ENCODE measurements at places on chromosomes 13 and 19.

GRCh38 chr13:33274264-33274663 is 11.3 kb downstream of the STARD13 start:
- no peak for DNase-seq

GRCh38 chr19:41354343-41354953 is 726 bp upstream of the TGFB1 start:
- no peak for DNase-seq

- no peak for DNase-seq
Measured at GRCh38 chr13:77832339-77833100, 86.1 kb downstream of the EDNRB start.

DNA sequence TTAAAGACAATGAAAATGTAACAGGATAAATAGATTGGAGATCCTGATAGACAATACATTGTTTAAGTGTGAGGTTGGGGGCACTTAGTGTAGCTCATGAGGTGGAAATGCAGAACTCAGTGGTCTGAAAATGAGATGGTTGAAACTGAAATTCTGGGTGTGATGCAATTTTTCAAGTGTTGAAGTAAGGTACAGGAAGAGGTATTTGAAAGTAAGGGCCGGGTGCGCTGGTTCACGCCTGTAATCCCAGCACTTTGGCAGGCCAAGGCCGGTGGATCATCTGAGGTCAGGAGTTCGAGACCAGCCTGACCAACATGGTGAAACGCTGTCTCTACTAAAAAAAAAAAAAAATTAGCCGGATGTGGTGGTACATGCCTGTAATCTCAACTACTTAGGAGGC is 113.0 kb downstream of the UFM1 start:
- no peak for DNase-seq

- DNase-seq: no peak
Measured at GRCh38 chr13:61417086-61417570, 1.5 kb upstream of the PCDH20 start.

GRCh38 chr19:29873024-29873800 is 61.4 kb downstream of the CCNE1 start:
- peak; percentile 79 for DNase-seq

DNA sequence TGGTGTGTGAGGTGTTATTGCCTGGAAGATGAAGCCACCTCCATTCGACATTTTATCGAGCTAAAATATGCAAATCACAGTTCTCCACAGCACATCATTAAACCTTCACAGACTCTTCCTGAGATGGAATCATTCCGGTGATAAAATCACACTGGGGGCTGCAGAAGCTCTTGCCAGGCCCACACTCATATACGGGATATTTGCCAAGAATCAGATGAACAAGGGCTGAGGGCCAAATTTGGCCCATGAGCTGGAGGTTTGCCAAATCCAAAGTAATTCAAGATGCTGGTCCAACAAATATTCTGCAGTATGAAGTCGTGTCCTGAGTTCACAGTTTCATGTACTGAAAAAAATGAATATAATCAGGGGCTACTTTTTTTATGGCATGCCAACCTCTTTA is 16.7 kb upstream of the RXFP2 start:
- DNase-seq: no peak

- no peak for DNase-seq
Measured at GRCh38 chr19:47032171-47032811, 12.7 kb downstream of the NPAS1 start.

DNA sequence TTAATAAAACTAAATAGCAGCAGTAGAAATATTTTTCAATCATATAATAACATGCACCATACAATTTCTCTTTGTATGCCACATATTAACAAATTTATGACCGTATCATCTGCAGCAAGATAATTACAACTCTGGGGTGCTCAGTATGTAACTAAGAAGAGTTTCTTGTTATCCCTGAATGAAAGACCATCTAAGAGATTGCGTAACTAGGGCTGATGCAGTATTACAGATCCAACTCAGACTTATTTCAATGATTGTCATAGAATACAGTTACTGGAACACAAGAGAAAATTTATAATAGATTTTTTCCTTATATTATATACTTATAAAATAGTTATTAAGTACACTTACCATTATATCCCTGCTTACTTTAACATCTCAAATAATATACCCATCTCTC is 305.1 kb downstream of the SLITRK1 start:
- DNase-seq: no peak

- DNase-seq: no peak
Measured at GRCh38 chr19:51029718-51030117, 3.3 kb upstream of the KLK11 start.

DNA sequence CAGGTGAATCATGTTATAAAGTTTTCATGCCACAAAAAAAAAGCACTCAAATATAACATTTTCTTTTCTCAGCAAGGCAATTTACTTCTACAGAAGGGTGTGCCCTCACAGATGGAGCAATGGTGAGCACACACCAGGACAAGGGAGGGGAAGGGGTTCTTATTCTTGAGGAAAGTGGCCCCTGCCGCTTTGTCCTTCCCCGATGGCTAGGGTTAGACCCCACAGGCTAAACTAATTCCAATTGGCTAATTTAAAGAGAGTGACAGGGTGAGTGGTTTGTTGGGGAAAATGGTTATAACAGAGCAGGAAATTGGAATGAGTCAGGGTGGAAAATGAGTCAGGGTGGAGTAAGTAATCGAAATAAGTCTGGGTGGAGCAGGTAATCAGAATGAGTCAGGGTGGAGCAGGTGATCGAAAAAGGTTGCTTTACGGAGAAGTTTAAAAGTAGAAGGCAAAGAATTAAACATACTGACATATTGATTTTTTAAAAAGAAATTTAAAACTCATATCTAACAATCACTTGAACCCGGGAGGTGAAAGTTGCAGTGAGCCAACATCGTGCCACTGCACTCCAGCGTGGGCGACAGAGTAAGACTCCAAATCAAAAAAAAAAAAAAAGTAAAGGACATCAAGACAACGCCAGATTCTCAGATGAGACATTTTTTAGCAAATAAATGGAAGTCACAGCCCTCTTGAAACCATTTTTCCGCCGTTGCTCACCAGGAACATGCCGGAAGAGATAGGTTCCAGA is 813 bp downstream of the ZNF562 start:
- DNase-seq: no peak

- no peak for DNase-seq
Measured at GRCh38 chr13:108087810-108088209, 127.5 kb downstream of the LIG4 start.

GRCh38 chr13:32731576-32731975 is 145.3 kb downstream of the PDS5B start:
- DNase-seq: no peak

GRCh38 chr13:28425793-28426192 is 69.1 kb downstream of the FLT1 start:
- DNase-seq: no peak

DNA sequence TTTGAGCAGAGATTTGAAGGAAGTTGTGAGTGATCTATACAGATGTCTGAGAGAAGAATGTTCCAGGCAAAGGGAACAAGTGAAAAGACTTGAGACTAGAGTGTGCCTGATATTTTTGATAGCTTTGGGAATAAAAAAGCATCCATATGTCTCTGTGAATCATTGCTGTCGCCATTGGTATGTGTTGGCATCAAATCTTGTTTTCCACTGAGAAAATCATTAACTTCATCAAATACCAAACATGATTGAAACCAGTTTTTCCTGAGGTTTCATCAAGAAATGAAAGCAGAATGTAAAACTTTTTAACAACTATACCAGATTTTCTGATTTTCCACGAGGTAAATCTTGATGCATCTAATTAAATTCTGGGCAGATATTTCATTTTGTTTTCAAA is 862.6 kb downstream of the DIAPH3 start:
- DNase-seq: no peak

GRCh38 chr13:37484056-37484455 is 114.5 kb downstream of the POSTN start:
- no peak for DNase-seq

DNA sequence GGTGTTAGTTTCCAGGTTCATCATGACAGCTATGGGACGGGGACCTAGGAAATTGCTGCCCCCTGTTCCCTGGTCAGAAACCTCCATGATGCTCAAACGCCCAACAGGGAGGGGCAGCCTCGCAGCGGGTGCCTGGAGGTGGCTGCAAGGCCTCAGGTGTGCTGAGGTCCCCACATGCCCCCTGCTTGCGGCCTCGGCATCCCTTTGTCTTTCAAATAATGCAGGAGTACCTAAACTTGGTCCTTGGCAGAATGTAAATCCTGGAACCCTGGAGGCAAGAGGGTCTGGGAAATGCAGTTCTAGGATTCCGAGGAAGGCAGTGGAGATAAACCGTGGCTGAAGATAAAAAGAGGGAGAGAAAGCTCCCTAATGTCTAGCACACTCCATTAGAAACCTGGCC is 52.4 kb downstream of the SKA3 start:
- DNase-seq: no peak

GRCh38 chr13:109483284-109483683 is 303.1 kb downstream of the IRS2 start:
- no peak for DNase-seq

DNA sequence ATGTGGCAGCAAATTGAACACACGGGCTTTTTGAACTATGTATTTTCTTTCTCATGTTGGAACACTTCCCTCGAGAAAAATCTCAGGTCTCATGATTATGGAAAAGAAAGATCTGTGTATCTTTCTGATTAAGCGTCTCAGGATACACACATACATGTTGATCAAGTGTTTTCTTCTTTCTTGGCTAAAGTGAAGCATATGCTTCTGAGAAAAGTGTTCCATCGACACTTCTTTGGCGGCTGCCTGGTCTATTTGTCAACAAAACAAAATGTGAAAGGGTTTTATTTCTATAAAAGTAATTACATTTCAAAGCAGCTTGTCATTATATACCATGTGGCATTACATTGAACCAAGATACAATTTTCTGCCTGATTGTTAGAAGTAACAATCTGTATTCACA is 157.5 kb downstream of the DLEU7 start:
- DNase-seq: no peak

GRCh38 chr19:35890113-35890650 is 10.2 kb downstream of the NFKBID start:
- no peak for DNase-seq

GRCh38 chr13:33284031-33284430 is 1.5 kb downstream of the STARD13 start:
- DNase-seq: no peak

GRCh38 chr19:55079400-55080038 is 3.9 kb downstream of the EPS8L1 start:
- DNase-seq: no peak

- DNase-seq: no peak
Measured at GRCh38 chr13:69524459-69525150, 583.0 kb upstream of the ATXN8OS start.

DNA sequence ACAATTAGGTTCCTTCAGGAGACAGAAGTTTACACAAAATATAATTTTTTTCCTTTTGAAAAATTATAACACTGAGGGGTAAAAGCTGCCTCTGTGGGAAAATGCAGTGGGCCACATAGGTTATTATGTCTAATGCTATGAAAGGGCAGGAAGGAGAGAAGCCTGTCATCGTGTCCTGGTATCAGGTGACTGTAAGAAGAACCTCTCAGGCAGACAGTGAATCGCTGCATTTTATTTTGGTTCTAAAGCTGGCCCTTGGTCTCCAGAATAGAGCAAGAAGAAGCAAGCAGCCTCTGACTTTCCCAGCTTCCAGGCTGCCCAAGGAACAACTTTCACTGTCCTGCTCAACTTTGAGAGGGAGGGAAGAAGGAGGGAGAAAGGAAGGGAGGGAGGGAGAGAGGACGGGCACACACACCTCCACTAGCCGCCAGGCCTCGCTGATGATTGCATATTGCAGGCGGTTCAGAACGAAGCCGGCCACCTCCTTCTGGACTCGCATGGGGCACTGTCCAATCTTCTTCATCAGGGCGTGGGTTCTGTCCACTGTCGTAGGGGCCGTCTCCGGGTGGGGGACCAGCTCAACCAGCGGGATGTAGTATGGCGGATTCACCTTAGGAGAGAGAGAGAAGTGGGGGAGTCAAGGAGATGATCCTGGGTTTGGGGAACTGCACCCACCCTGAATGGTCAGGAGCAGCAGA is 93.8 kb downstream of the CRYL1 start:
- no peak for DNase-seq

GRCh38 chr19:35963514-35963913 is 27.3 kb downstream of the LRFN3 start:
- DNase-seq: no peak

DNA sequence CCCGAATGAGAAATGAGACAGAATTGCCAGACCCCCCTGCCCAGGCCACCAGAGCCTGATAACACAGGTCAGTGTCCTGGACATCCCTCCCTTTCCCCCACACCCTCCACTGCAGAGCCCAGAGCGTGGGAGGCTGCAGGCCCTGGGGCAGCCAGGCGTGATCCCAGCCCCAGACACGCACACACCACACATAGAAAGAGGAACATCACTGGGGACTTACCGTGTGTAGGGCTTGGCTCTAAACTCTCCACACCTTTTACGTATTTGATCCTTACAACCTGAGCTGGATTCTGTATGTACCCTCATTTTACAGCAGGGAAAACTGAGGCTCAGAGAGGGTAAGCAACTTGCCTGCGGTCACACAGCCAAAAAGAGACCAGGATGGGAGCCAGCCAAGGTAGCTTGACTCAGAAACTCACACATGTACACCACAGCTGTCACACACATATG is 334 bp upstream of the ANGPTL6 start:
- no peak for DNase-seq
